Ovary (tissue), 10 donors: ENCODE measurements at places on chromosomes 13 and 19. TPM values are rescaled to one million over a fixed set of nuclear protein-coding genes. Genes with fewer than 3 reads are reported as not detected.

LGALS4 gene
- 0.80 TPM for polyA plus RNA-seq

ZNF573 gene
- 6.9 TPM for polyA plus RNA-seq

CCDC194 gene
- polyA plus RNA-seq = 1.8 TPM

AP1M2 gene
- polyA plus RNA-seq = 0.19 TPM

CYP2F1 gene
- polyA plus RNA-seq = not detected

SOX1 gene
- polyA plus RNA-seq = not detected

THSD8 gene
- 7.2 TPM for polyA plus RNA-seq

MAP1S gene
- 5.0 TPM for polyA plus RNA-seq

ZNF724 gene
- polyA plus RNA-seq = 0.58 TPM

USHBP1 gene
- 1.1 TPM for polyA plus RNA-seq

PSG1 gene
- 0.27 TPM for polyA plus RNA-seq

DOCK6 gene
- 18.0 TPM for polyA plus RNA-seq

JSRP1 gene
- 0.31 TPM for polyA plus RNA-seq

CBLC gene
- polyA plus RNA-seq = 0.08 TPM

FREM2 gene
- polyA plus RNA-seq = 0.27 TPM

ACP7 gene
- not detected for polyA plus RNA-seq

KLK4 gene
- not detected for polyA plus RNA-seq

OR10H1 gene
- not detected for polyA plus RNA-seq

ANGPTL8 gene
- not detected for polyA plus RNA-seq

RGS9BP gene
- 0.15 TPM for polyA plus RNA-seq

GPR183 gene
- 7.6 TPM for polyA plus RNA-seq

WDR87 gene
- not detected for polyA plus RNA-seq

GIPR gene
- 0.33 TPM for polyA plus RNA-seq

ARRDC5 gene
- polyA plus RNA-seq = 0.07 TPM

ZIM2 gene
- polyA plus RNA-seq = 2.7 TPM

POU2F2 gene
- polyA plus RNA-seq = 1.2 TPM

ZFP36 gene
- polyA plus RNA-seq = 320 TPM

BSG gene
- polyA plus RNA-seq = 111 TPM

OR7D2 gene
- polyA plus RNA-seq = not detected

GFY gene
- polyA plus RNA-seq = not detected

CPAMD8 gene
- 11.4 TPM for polyA plus RNA-seq

SHISA2 gene
- 0.75 TPM for polyA plus RNA-seq

ARRDC2 gene
- 12.9 TPM for polyA plus RNA-seq

LILRA6 gene
- 1.7 TPM for polyA plus RNA-seq

OR7C1 gene
- polyA plus RNA-seq = not detected

YJEFN3 gene
- polyA plus RNA-seq = 2.9 TPM

CYP2A7 gene
- 0.67 TPM for polyA plus RNA-seq

RAP2A gene
- 6.6 TPM for polyA plus RNA-seq

F7 gene
- 0.22 TPM for polyA plus RNA-seq

ZNF814 gene
- 4.6 TPM for polyA plus RNA-seq

CCL25 gene
- polyA plus RNA-seq = not detected

PSG3 gene
- not detected for polyA plus RNA-seq

CEACAM3 gene
- 0.62 TPM for polyA plus RNA-seq

KLK3 gene
- polyA plus RNA-seq = 0.13 TPM

TNFSF9 gene
- polyA plus RNA-seq = 0.10 TPM

DPY19L3 gene
- 20.1 TPM for polyA plus RNA-seq

ZNF611 gene
- 5.9 TPM for polyA plus RNA-seq

FOXO1 gene
- 51.5 TPM for polyA plus RNA-seq
